ENCODE measurements at places on chromosomes 1 and 21.

GRCh38 chr1:192861860-192862259 is 53.0 kb downstream of the RGS2 start:
- no peaks in the 10 kb centered on the region for H3K27me3 ChIP-seq
- H3K36me3 ChIP-seq = no peaks in the 10 kb centered on the region
- H3K4me1 ChIP-seq = no peaks in the 10 kb centered on the region
- H3K4me3 ChIP-seq = no peak overlapping the region

- H3K36me3 ChIP-seq = no peaks in the 10 kb centered on the region
- peak; percentile 13 for DNase-seq
- H3K4me3 ChIP-seq = no peak overlapping the region
- H3K27ac ChIP-seq = peak overlapping the region; percentile 82
Observed at GRCh38 chr1:178126261-178126660, 32.4 kb downstream of the RASAL2 start.

DNA sequence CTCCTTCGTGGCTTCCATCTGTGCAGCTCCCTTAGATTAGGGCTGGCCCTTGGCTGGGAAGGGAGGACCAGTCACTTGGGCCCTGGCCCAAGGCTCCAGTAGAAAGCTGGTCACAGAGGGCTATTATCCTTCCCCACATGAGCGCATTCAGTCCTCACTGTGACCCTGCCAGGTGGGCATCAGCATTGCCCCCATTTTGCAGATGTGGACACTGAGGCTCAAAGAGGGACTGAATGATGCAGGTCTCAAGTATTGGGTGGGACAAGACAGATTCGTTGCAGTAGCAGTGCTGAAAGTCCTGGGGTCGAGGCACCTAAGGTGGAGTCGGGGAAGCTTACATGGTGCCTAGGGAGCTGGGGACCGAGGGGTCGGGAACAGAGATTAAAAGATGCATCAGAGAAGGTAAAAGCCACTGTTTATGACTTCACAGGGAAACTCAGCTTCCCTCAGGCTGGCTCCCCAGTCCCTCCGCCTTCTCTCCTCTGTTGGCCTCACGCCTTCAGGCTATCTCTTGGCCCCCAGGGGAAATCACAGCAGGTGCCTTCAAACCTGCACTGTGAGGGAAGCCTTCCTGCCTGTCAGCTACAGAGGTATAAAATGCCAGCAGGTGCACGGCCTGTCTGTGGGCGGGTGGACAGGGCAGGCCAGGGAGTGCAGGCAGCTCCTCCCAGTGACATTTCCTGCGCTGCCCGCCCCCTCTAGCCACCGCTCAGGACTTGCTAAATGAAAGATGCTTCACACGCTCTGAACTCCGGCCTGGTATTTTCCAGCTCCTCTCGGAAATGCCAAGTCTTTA is 178.4 kb downstream of the GRIK3 start:
- H3K27ac ChIP-seq = no peak overlapping the region
- peaks cover 17% of the 10 kb centered on the region for H3K27me3 ChIP-seq
- no peaks in the 10 kb centered on the region for H3K36me3 ChIP-seq
- no peak overlapping the region for H3K4me3 ChIP-seq

GRCh38 chr1:15154480-15155036 is 1.0 kb downstream of the TMEM51 start:
- peak; percentile 66 for DNase-seq
- H3K4me1 ChIP-seq = peaks cover 67% of the 10 kb centered on the region
- H3K27ac ChIP-seq = peak overlapping the region; percentile 96
- H3K27me3 ChIP-seq = no peaks in the 10 kb centered on the region
- H3K36me3 ChIP-seq = no peaks in the 10 kb centered on the region
- H3K4me3 ChIP-seq = peak overlapping the region; percentile 98

DNA sequence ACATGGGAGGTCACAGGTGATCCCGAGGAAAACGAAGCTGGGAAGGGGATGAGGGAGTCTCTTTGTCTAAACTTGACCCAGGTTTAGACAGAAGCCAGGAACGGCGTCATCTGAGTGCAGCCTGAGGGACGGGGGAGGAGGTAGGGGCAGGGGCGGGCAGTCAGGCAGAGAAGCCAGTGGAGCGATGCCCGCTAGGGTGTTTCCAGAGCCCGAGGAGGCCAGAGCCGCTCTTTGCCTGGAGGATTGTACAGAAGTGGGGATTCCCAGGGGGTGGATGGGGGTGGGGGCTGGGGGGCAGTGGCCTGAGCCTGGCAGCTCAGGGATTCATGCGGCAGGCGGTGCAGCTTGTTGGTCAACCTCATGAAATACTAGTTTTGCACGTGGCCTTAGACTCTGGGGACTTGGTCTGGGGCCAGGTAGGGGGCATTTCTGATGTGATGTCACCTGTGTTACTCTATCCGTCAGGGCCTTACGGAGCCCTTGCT is 58.4 kb downstream of the VPS26C start:
- no peak overlapping the region for H3K4me3 ChIP-seq
- no peak overlapping the region for H3K27ac ChIP-seq
- H3K4me1 ChIP-seq = no peaks in the 10 kb centered on the region
- no peaks in the 10 kb centered on the region for H3K27me3 ChIP-seq

- H3K27ac ChIP-seq = no peak overlapping the region
- DNase-seq = peak; percentile 53
- H3K4me1 ChIP-seq = peaks cover 7% of the 10 kb centered on the region
- H3K27me3 ChIP-seq = no peaks in the 10 kb centered on the region
Observed at GRCh38 chr1:205588636-205589035, 43.2 kb downstream of the ELK4 start.

GRCh38 chr1:208807446-208808127 is 563.4 kb upstream of the PLXNA2 start:
- H3K4me3 ChIP-seq = no peak overlapping the region
- DNase-seq = no peak
- H3K27me3 ChIP-seq = no peaks in the 10 kb centered on the region
- no peaks in the 10 kb centered on the region for H3K4me1 ChIP-seq
- H3K27ac ChIP-seq = no peak overlapping the region

DNA sequence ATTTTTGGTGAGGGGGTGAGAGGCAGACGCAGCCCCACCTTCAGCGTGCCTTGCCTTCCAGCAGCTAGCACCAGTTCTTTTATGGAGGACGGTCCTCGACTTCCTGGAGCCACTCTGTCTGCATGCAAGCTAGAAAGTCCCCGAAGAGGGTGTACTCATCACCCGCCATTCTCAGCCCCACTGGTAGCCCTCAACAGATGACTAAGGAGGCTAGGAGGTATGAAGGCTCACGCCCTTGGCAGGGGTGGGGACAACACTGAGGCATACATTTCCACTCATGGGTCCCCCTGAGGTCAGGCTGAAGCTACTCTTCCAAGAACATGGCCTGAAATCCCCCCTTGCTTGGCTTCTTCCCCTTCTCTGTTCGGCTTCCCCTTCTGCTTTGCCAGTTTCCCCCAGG is 8.9 kb upstream of the PTPRF start:
- H3K4me1 ChIP-seq = peaks cover 15% of the 10 kb centered on the region
- no peak for DNase-seq
- H3K27me3 ChIP-seq = peaks cover 5% of the 10 kb centered on the region

- no peaks in the 10 kb centered on the region for H3K27me3 ChIP-seq
- DNase-seq = no peak
- H3K4me3 ChIP-seq = no peak overlapping the region
- H3K36me3 ChIP-seq = no peaks in the 10 kb centered on the region
Observed at GRCh38 chr1:224203243-224204016, 20.4 kb downstream of the DEGS1 start.

- peaks cover 60% of the 10 kb centered on the region for H3K4me1 ChIP-seq
- no peaks in the 10 kb centered on the region for H3K36me3 ChIP-seq
- peak overlapping the region; percentile 93 for H3K27ac ChIP-seq
Observed at GRCh38 chr1:164774819-164775654, 216.1 kb downstream of the PBX1 start.

- no peaks in the 10 kb centered on the region for H3K36me3 ChIP-seq
- H3K27me3 ChIP-seq = peaks cover 13% of the 10 kb centered on the region
- DNase-seq = peak; percentile 16
- peaks cover 9% of the 10 kb centered on the region for H3K4me1 ChIP-seq
Observed at GRCh38 chr1:65068202-65069010, 79.6 kb upstream of the AK4 start.

DNA sequence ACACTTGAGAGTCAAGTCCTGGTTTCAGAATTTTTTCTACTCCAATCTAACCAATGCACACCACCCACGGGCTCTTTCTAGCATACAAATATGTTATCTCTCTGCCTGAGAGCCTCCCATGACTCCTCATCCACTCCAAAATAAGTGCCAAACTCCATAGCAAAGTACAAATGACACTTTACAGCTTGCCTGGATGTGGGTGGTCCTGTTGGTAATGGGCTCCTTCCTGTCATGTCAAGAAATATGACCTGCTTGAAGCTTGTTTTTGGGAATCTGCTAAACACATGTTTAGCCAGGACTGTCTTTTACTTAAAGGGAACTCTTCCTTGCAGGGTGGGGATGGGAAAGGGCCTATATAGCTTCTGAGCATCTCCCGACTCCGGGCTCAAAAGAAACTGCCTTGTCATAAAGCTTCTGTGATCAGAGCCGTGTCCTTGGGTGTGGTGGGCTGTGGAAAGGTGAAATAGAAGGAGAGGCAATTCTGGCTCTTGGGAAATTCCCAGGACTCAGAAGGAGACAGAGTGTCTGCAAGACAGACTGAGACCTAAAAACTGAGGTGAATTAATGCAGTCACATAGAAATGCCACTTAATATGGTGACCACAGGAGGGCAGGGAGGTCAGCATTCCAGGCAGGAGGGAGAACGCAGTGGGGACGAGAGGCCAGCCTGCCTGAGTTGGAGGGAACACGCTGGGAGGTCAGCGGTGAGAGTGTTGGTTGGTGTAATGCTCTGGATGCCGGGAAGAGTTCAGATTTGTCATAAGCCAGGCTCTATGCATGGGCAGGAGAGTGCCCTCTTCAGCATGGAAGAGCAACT is 6.1 kb upstream of the IGFN1 start:
- DNase-seq = peak; percentile 78
- peak overlapping the region; percentile 82 for H3K27ac ChIP-seq
- peaks cover 5% of the 10 kb centered on the region for H3K27me3 ChIP-seq
- no peak overlapping the region for H3K4me3 ChIP-seq
- no peaks in the 10 kb centered on the region for H3K36me3 ChIP-seq

- H3K36me3 ChIP-seq = no peaks in the 10 kb centered on the region
- peak; percentile 46 for DNase-seq
- no peak overlapping the region for H3K4me3 ChIP-seq
- no peaks in the 10 kb centered on the region for H3K27me3 ChIP-seq
Observed at GRCh38 chr1:54480525-54480848, 67.5 kb upstream of the ACOT11 start.

DNA sequence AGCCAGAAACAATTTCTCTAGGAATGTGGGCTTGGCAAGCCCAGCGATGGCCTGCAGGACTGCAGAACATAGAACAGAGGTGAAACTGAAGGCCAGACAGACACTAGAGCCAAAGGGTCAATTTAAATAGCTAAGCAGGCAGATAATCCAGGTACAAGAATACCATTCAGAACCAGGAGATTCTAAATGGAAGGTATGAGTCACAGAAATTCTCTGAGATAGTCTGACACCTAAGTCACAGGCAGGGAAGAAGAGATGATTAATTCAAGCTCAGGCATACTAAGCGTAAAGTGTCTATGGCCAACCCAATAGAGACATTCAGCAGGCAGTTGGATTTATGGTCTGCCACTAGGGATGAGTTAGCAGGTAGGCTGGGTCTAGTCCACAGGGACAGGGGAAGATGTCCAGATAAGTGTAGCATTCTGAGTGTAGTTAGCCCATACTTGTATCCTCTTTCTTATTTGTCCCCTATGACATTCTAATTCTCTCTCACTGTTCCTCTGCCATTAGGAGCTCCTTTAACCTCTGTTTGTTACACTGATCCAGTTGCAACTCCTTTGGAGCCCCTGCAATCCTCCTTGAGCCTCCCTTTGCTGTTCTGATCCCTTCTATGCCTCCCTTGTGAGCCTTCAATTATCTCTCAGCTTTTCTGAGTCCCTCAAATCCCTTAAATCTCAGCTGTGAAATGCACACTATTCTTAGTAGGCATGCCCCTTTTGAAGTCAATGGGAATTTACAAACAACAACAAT is 383.8 kb downstream of the LMO4 start:
- no peaks in the 10 kb centered on the region for H3K27me3 ChIP-seq
- H3K4me1 ChIP-seq = peaks cover 13% of the 10 kb centered on the region
- peak; percentile 63 for DNase-seq
- H3K36me3 ChIP-seq = no peaks in the 10 kb centered on the region

DNA sequence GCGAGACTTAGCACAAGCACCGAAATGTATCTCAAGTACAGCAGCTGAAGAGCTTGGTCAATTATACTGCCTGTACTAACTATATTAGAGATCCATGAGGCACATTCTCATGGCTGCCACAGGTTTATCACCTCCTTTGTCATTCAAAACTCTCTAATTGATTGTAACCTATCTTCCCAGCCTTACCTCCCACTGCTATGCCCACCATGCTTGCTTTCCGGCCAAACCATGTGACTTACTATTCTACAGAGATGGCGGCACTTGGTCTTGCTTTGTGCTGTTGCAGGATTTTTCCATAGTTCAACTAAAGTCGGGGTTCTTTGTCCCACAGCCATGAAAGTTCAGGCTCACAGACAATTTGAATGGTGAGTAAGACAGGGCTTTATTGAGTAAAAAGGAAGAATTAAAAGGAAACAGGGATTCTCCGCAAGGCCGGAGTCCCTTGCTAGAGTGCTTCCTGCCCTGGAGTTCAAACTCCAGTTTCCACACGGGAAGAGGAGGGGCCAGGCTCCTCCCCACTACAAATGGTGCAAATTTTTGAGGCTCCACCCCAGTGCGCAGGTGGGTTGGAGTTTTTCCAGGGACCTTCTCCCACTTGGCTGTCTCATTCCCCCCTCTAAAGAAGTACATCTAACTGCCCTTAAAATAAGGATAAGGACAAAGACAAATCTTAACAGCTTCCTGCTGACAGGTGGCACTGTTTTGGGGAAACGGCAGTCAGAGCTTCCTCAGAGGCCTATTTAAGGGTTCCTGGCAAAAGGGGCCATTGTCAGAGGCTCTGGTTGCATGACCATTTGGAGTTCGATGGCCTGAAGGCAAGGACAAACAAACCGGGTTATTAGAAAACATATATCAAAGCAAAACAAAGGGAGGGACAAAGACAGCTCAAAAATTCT is 28.7 kb downstream of the FMO2 start:
- no peaks in the 10 kb centered on the region for H3K27me3 ChIP-seq
- DNase-seq = no peak
- no peak overlapping the region for H3K27ac ChIP-seq
- no peaks in the 10 kb centered on the region for H3K36me3 ChIP-seq

- no peak overlapping the region for H3K27ac ChIP-seq
- peaks cover 20% of the 10 kb centered on the region for H3K4me1 ChIP-seq
- peak; percentile 15 for DNase-seq
- no peak overlapping the region for H3K4me3 ChIP-seq
Observed at GRCh38 chr1:184392779-184393522, 6.1 kb downstream of the C1orf21 start.

- H3K4me3 ChIP-seq = no peak overlapping the region
- no peak for DNase-seq
- H3K36me3 ChIP-seq = no peaks in the 10 kb centered on the region
- no peak overlapping the region for H3K27ac ChIP-seq
Observed at GRCh38 chr1:197129698-197130097, 16.8 kb downstream of the ASPM start.

DNA sequence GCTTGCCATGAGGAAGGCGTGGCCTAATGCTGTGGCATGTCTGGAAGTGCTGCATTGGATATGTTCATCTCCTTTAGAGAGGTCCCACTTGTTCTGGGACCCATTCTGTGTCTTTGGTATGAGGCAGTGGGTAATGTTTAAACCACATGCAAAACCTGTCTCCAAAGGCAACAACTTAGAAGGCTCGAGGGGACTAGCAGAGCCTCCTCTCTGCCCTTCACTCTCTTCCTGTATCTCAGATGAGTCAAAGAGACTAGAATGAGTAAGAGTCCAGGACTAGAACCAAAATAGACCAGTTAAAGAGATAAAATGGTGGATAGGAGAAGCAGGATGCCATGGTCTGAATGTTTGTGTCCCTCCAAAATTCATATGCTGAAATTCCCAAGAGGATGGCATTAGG is 220.8 kb upstream of the KIAA0040 start:
- no peaks in the 10 kb centered on the region for H3K27me3 ChIP-seq
- no peaks in the 10 kb centered on the region for H3K36me3 ChIP-seq
- no peak overlapping the region for H3K4me3 ChIP-seq
- no peak for DNase-seq
- no peak overlapping the region for H3K27ac ChIP-seq

Measured in hepatocyte (in vitro differentiated cells).